SK-N-SH (cell line): ENCODE measurements at places on chromosomes 6 and 20. TPM values are rescaled to one million over a fixed set of nuclear protein-coding genes. Genes with fewer than 3 reads are reported as not detected.

The DEFB132 gene
- not detected in 2 replicates for polyA plus RNA-seq

The TNFRSF6B gene
- 8.2 and 9.4 TPM in 2 replicates for polyA plus RNA-seq

- no peak overlapping the region; the same call in 1 of the 2 replicates for H3K4me3 ChIP-seq
- H3K27me3 ChIP-seq, result no peaks in the 10 kb centered on the region
- no peaks in the 10 kb centered on the region for H3K36me3 ChIP-seq
- no peaks in the 10 kb centered on the region for H3K4me1 ChIP-seq
- DNase-seq, result no peak
Measured at GRCh38 chr6:104540743-104541142, 319.0 kb downstream of the HACE1 start.

- H3K4me1 ChIP-seq, result no peaks in the 10 kb centered on the region
- DNase-seq, result no peak
- no peaks in the 10 kb centered on the region for H3K27me3 ChIP-seq
Measured at GRCh38 chr6:163790266-163790840, 375.8 kb downstream of the QKI start.

The PACRG gene
- polyA plus RNA-seq, result 0.52 and 0.56 TPM in 2 replicates

DNA sequence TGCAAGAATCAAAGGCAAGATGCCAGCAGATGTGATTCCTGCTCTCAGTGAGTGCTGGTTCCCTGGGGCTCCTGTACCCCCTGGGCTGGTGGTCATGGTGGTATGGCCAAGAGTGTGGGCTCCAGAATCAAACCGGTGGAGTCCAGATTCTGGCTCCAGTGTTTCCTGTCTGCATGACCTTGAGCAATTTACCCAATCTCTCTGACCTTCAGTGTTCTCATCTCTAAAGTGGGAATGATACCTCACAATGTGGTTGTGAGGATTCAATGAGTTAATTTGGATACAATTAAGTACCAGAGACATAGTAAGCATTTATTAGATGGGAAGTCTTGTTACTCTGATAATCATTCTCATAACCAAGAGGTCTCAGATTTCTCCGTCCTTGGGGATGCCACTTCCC, 218.4 kb upstream of the JARID2 start:
- no peaks in the 10 kb centered on the region for H3K27me3 ChIP-seq
- H3K27ac ChIP-seq, result no peak overlapping the region
- H3K4me3 ChIP-seq, result no peak overlapping the region

The C6orf52 gene
- 0.71 and 1.4 TPM in 2 replicates for polyA plus RNA-seq

GRCh38 chr20:41145821-41146620, 8.7 kb downstream of the PLCG1 start:
- no peak overlapping the region for H3K27ac ChIP-seq
- H3K27me3 ChIP-seq, result no peaks in the 10 kb centered on the region
- H3K36me3 ChIP-seq, result peaks cover 6% of the 10 kb centered on the region; the same call in 1 of the 2 replicates
- DNase-seq, result no peak

The PCK1 gene
- polyA plus RNA-seq, result not detected in 2 replicates

DNA sequence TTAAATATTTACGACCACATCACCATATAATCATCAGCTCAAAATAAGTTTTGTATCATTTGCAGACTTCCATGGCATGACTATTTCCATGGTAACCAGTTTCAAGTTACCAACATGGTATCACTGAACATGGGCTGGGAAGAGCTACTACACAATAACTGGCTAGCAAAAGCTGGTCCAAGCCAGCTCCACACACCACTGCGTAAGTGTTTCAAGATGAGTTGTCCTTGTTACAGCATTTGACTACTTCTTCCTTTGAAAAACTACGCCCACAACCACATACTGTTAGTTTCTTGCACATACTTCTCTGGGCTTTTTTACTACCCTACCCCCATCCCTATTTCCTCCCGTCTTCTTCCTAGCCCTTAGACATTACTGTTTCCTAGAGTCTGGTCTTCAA, 8.5 kb downstream of the CD164 start:
- peaks cover 81% of the 10 kb centered on the region for H3K36me3 ChIP-seq
- H3K27me3 ChIP-seq, result no peaks in the 10 kb centered on the region
- no peak for DNase-seq
- no peak overlapping the region for H3K27ac ChIP-seq
- no peaks in the 10 kb centered on the region for H3K4me1 ChIP-seq

- H3K27me3 ChIP-seq, result no peaks in the 10 kb centered on the region
- peaks cover 28% of the 10 kb centered on the region for H3K4me1 ChIP-seq
- peaks cover 25% of the 10 kb centered on the region for H3K36me3 ChIP-seq
- H3K4me3 ChIP-seq, result no peak overlapping the region
- peak overlapping the region; percentile 65 for H3K27ac ChIP-seq
Measured at GRCh38 chr6:157089258-157089657, 234.1 kb downstream of the TMEM242 start.

The TMEM170B gene
- 0.44 and 0.65 TPM in 2 replicates for polyA plus RNA-seq

DNA sequence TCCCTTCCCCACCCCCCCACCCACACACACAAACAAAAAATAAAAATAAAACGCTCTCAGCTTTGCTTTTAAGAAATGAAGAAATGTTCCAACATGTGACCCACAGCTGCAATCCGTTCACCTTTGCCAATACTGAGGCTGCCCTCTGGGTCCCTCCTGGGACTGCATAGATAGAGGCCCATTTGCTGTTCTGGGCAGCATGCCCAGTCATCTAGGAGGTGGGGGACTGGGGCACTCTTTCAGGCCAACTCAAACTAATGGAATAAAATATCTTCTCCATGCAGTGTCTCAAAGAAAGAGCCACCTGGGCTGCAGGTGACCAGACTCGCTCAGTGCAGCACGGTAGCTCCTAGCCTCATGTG, 79.9 kb downstream of the SLC22A3 start:
- H3K4me3 ChIP-seq, result no peak overlapping the region
- H3K36me3 ChIP-seq, result no peaks in the 10 kb centered on the region
- no peaks in the 10 kb centered on the region; the same call in 1 of the 2 replicates for H3K27me3 ChIP-seq
- DNase-seq, result no peak

The AGER gene
- 2.9 and 3.5 TPM in 2 replicates for polyA plus RNA-seq

The BEND6 gene
- polyA plus RNA-seq, result 6.9 and 9.2 TPM in 2 replicates

DNA sequence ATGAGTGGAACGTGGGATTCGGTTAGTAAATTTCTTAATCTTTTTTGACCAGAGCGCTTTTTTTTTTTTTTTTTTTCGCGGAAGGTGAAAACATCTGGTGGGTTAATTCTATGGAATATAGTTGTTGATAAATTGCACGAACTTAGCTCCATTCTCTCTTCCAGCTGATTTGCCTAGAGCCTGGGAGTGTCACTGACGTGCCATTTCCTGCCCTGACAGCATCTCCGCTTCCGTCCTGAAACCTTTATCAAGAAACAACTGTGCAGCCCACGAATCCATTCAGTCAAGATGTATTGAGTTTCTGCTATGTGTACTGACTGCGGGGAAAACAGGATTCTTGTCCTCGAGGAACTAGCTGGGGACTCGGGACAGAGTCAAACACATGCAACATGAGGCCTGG, 59.5 kb upstream of the TGM3 start:
- no peak overlapping the region for H3K27ac ChIP-seq
- no peaks in the 10 kb centered on the region for H3K36me3 ChIP-seq
- H3K4me3 ChIP-seq, result no peak overlapping the region
- no peaks in the 10 kb centered on the region for H3K4me1 ChIP-seq
- H3K27me3 ChIP-seq, result no peaks in the 10 kb centered on the region

DNA sequence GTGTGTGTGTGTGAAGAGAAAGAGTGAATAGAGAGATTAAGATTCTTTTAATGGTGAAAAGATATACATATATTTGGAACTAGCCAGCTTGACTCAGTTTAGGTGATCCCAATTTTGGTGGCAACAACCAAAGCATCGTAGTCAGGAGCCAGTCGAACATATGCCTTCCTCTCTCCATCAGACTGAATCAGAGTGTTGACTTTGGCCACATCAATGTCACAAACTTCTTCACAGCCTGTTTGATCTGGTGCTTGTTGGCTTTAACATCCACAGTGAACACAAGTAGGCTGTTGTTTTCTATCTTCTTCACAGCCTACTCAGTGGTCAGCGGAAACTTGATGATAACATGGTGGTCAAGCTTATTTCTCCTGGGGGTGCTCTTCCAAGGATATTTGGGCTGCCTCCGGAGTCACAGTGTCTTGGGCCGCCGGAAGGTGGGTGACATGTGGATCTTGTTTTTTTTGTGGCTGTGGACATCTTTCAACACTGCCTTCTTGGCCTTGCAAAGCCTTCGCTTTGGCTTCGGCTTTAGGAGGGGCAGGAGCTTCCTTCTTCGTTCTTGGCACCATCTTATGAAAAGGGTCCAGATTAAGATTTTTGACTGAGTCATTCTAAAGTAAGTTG, 3.4 kb downstream of the HLA-F start:
- no peak overlapping the region for H3K27ac ChIP-seq
- no peak overlapping the region for H3K4me3 ChIP-seq
- peaks cover 43% of the 10 kb centered on the region; the same call in 1 of the 2 replicates for H3K27me3 ChIP-seq
- no peaks in the 10 kb centered on the region for H3K36me3 ChIP-seq
- no peaks in the 10 kb centered on the region for H3K4me1 ChIP-seq

GRCh38 chr20:32780749-32781655, 18.8 kb downstream of the DNMT3B start:
- no peak overlapping the region for H3K27ac ChIP-seq
- H3K36me3 ChIP-seq, result peaks cover 5% of the 10 kb centered on the region
- no peaks in the 10 kb centered on the region for H3K27me3 ChIP-seq
- no peak overlapping the region for H3K4me3 ChIP-seq
- no peaks in the 10 kb centered on the region; the same call in 1 of the 2 replicates for H3K4me1 ChIP-seq

DNA sequence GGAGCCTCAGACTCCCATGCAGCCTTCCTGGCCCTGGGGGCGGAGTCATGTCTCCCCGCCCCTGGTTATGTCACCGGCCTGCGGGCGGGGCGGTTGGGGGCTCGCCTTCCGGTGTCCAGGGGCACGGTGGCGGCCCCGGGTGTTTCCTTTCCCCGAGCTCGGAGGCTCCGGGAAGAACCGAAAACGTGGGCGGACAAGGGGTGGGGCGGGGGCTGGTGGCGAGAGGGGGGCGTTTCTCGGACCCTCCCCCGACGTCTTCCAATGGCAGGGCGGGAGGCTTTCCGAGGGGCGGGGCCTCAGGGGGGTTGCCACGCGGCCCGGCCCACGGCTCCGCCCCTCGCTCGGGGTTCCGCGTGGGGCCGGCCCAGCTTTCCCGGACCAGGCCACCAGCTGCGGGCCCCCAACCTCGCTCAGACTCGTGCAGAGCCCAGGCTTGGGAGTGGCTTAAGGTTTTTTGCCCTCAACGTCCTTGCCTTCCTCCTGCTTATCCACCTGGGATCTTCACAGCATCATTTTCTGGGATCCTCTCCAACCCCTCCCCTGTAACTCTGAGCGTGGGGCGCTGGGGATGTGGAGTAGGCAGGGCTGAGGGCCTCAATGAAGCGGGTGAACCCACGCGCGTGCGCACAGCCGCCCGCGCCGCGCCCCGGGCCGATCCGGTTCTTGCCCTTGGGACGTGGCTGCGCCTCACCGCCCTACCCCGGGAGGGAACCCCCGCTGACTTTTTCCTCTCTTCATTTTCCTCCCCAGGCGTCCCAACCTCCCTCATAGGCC, 2.1 kb upstream of the NRN1 start:
- H3K27me3 ChIP-seq, result peaks cover 63% of the 10 kb centered on the region
- peak overlapping the region; percentile 56 for H3K4me3 ChIP-seq
- DNase-seq, result peak; percentile 98
- H3K27ac ChIP-seq, result peak overlapping the region; percentile 38; the same call in 1 of the 2 replicates
- no peaks in the 10 kb centered on the region; the same call in 1 of the 2 replicates for H3K4me1 ChIP-seq

GRCh38 chr6:126743076-126743475, 375.4 kb upstream of the RSPO3 start:
- H3K4me1 ChIP-seq, result no peaks in the 10 kb centered on the region
- H3K27me3 ChIP-seq, result no peaks in the 10 kb centered on the region
- no peak overlapping the region for H3K4me3 ChIP-seq
- no peaks in the 10 kb centered on the region for H3K36me3 ChIP-seq
- DNase-seq, result no peak

The SEMG2 gene
- polyA plus RNA-seq, result not detected in 2 replicates

The ENPP4 gene
- polyA plus RNA-seq, result 0.05 and 0.11 TPM in 2 replicates

DNA sequence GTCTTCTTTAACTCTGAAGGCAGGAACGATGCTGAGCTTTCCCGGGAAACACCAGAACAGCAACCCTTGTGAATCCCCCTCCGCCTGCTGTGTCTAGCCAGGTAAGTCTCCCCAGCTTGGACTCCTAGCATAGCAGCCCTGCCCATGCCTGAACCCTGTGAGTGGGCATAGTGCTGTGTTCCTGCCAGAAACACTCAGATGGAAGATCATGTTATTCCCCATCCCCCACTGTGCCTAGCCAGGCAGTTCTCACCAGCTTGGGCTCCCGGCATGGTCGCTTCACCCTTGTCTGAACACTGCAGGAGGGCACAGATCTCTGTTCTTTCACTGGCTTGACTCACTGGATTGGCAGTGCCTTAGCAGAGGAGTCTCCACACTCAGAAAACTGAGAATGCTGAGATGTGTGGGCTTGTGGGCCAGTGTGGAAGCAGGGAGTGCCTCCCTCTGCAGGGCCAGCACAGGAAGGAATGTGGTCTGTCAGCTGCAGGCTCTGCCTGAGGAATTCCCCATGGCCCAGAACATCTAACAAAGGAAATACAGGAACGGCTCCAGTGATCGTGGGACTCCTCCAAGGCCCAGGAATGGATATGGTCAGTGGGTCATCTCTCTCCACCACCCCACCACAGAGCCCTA, 440.1 kb upstream of the ADGRB3 start:
- no peaks in the 10 kb centered on the region for H3K36me3 ChIP-seq
- no peak for DNase-seq
- H3K27ac ChIP-seq, result no peak overlapping the region
- H3K4me1 ChIP-seq, result no peaks in the 10 kb centered on the region
- H3K27me3 ChIP-seq, result no peaks in the 10 kb centered on the region
- H3K4me3 ChIP-seq, result no peak overlapping the region

GRCh38 chr6:47352194-47352920, 42.7 kb upstream of the TNFRSF21 start:
- H3K36me3 ChIP-seq, result no peaks in the 10 kb centered on the region
- H3K27me3 ChIP-seq, result no peaks in the 10 kb centered on the region
- DNase-seq, result peak; percentile 4

The TRIM10 gene
- not detected in 2 replicates for polyA plus RNA-seq

GRCh38 chr6:106064756-106065155, 21.4 kb upstream of the PRDM1 start:
- H3K36me3 ChIP-seq, result no peaks in the 10 kb centered on the region
- H3K27ac ChIP-seq, result no peak overlapping the region
- H3K4me3 ChIP-seq, result no peak overlapping the region
- no peaks in the 10 kb centered on the region for H3K27me3 ChIP-seq
- peaks cover 9% of the 10 kb centered on the region for H3K4me1 ChIP-seq

- DNase-seq, result no peak
- no peak overlapping the region for H3K27ac ChIP-seq
- H3K4me1 ChIP-seq, result no peaks in the 10 kb centered on the region
- no peaks in the 10 kb centered on the region for H3K27me3 ChIP-seq
- H3K36me3 ChIP-seq, result peaks cover 16% of the 10 kb centered on the region
- no peak overlapping the region for H3K4me3 ChIP-seq
Measured at GRCh38 chr6:88609983-88610382, 353.4 kb downstream of the RNGTT start.

DNA sequence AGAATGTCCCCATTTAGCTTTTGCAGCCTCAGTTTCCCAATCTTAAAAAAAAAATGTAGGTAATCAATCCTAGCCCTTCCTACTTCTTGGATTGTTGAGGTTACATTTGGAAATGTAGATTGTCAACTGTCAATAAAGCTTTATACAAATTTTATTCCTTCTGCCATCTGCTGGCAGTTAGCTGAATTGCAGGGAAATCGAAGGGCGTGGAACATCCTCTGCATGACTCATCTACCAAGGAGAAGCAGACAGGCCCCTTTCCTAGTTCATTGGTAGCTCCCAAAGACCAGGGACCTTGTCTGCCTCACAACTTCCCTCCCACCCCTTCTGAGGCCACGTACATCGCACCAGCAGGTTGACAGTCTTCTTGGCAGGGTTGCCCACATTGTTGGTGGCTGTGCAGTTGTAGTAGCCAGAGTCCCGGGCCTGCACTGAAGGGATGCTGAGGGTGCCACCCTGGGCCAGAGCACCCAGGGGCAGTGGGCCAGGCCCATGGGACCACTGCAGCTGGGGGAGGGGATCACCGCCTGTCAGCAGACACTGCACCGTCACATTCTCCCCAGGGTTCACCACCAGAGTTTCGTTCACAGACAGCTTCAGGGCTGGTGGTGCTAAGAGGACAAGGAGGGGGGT, 43.6 kb downstream of the MDGA1 start:
- peaks cover 4% of the 10 kb centered on the region; the same call in 1 of the 2 replicates for H3K4me1 ChIP-seq
- H3K36me3 ChIP-seq, result no peaks in the 10 kb centered on the region
- no peak overlapping the region for H3K27ac ChIP-seq
- H3K4me3 ChIP-seq, result no peak overlapping the region
